ENCODE measurements at places on chromosomes 3 and 15.

DNA sequence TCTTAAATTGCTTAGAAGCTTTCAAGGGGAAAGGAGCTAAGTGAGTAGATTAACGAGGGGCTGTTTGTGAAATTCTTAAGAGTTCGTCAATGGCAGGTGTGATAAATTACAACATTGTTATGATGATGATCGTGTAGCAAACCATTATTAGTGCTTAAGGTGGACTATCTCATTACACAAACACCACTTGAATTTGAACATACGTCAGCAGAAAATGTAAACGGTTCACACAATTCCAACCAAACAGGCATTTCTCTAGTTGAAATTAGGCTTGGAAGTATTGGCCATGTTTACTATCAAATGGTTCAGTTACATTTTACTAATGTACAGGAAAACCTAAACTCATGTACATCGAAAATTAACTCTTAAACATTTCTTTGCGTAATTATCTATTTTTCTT, 102.8 kb downstream of the PYDC2 start:
- no peak for DNase-seq

DNA sequence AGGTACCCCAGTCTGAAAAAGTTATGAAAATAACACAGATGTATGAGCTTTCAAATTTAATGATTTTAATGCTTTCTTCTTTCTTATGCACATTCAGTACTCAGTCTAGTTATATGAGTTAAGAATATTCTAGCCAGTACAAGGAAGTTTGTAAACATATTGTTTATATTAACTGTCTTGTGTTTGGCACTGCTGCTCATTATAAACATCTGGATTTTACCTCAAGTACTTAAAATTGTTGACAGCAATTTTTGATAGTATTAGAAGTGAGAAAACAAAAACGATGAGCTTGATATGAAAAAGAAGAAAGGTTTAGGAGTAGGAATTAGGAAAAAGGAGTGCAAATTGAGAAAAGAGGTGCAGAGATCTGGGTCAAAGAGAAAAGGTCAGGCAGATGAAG, 293.3 kb downstream of the C3orf38 start:
- DNase-seq = no peak

GRCh38 chr3:134106580-134106979, 76.9 kb upstream of the SLCO2A1 start:
- no peak for DNase-seq

DNA sequence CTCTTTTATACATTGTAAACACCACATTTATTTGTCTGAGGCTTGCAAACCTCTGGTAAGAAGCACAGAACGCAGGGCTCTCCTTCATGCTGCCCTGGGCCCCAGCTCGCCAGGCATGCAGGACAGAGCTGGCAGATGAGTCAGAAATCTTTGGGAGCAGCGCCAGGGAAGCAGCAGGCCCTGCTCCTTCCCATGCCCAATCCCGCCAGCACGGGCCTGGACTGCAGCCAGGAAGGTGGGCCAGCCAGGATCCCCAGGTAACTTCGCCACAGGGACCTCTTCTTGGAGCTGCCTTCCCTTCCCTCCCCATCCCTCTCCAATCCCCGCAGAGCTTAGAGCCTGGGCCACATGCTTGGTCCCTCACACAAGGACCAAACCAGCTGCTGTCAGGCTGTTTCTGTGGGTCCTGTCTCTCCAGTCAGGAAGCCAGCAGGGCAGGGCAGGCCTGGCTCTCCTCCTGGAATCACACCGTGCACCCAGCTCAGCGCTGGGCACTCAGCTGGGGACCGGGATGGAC, 8.8 kb downstream of the STOML1 start:
- DNase-seq = no peak

GRCh38 chr3:155778462-155778861, 27.6 kb downstream of the C3orf33 start:
- DNase-seq = no peak

GRCh38 chr3:115706311-115706829, 83.1 kb downstream of the GAP43 start:
- no peak for DNase-seq

- DNase-seq = no peak
These were observed 51.2 kb upstream of the THRB start for GRCh38 chr3:24545887-24546286.

GRCh38 chr15:35379972-35380371, 166.0 kb downstream of the DPH6 start:
- no peak for DNase-seq

DNA sequence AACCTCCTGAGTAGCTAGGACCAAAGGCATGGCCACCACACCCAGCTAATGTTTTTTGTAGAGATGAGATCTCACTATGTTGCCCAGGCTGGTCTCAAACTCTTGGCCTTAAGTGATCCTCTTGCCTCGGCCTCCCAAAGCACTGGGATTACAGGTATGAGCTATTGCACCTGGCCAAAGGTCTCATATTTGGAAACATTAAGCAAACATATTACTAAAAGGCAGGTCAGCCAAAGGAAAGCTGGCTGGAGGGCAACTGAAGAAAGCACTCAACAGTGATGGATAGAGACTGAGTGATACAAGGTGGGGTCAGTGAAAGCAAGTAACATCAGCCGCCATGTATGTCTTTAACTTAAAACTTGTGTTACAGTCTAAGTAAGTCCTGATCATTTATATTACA, 57.5 kb downstream of the TBC1D2B start:
- no peak for DNase-seq

DNA sequence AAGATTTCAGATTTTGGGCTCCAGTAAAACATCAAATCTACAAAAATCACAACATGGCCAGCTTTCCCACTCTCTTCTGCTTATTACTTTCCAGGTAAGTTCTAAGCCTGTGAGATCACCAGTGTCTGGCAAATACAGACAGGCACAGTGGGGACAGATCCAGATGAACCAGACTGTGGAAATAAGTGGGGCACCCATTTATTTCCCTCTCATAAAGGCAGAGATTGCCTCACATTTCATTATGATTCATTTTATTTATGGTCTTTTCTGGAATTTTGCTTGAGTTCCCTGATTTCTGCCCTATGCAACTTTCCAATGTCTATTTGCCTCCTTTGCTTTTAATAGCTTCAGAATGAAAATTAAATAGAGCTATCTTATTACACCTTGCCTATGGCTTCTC, 66.8 kb downstream of the GREM1 start:
- no peak for DNase-seq

GRCh38 chr3:139006051-139006716, at the start of gene PRR23A:
PRR23A (minus strand) TSS chr3:139006268; CDS start chr3:139006268, 0 bp downstream.
- DNase-seq = no peak

- DNase-seq = no peak
These were observed 7.1 kb downstream of the ECE2 start for GRCh38 chr3:184282941-184283340.

- DNase-seq = no peak
These were observed 204.6 kb downstream of the NR2F2 start for GRCh38 chr15:96535148-96535547.

- DNase-seq = no peak
These were observed 16.6 kb upstream of the EXOG start for GRCh38 chr3:38479431-38480092.

GRCh38 chr15:22869856-22870255, 31.4 kb downstream of the NIPA2 start:
- no peak for DNase-seq

- DNase-seq = no peak
These were observed 12.2 kb upstream of the CACNA1D start for GRCh38 chr3:53482227-53482626.

DNA sequence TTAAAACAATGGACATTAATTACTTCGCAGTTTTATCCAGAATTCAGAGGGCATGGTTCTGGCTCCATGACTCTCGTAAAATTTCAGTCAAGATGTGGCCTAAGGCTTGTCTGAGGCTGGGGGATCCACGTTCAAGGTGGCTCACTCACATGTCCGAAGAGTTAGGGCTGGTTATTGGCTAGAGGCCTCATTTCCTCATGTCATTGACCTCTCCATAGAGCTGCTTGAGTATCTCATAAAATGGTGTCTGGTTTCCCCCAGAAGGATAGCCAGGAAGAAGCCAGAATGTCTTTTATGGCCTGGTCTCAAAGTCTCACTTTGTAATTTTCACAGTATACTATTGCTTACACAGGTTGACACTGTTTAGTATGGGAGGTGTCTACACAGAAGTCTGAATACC, 67.3 kb upstream of the DCBLD2 start:
- no peak for DNase-seq

GRCh38 chr3:113018536-113019181, 27.9 kb downstream of the GTPBP8 start:
- no peak for DNase-seq

GRCh38 chr3:22364851-22365250, 613.8 kb upstream of the ZNF385D start:
- no peak for DNase-seq

DNA sequence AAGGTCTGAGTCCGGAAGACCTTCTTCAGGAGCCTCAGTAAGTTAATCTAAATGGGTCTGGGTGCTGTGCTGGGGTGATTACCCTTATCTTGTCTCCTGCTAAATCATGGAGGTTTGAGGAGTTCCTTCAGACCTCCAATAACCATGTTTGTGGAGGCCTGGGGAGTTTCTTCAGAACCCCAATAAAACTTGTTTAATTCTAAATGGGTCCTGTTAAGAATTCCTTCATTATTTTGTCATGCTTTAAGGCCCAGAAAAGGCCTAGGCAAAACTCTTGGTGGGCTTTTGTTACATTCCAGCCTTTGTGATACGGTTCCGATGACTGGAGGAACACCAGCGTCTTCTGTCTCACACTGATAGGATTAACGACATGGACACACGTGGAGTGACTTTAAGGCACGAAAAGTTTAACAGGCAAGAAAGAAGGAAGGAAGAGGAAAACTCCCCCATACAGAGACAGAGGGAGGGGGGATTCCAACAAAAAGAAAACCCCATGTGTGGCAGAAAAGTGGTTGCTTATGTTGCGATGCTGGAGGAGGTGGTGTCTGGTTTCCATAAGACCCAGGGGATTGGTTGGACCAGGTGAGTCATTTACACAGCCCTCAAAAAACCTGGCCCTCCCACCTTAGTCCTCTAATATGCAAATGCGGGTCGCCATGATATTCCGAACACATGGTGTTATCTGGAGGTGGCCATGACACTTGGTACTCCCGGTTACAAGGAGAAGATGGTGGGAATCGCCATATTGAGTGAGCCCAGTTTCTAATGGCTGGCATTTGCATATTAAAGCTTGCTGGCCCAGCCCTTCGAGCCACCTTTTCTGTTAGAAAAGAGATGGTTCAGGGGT, 72.6 kb upstream of the MFGE8 start:
- DNase-seq = no peak

GRCh38 chr3:45056608-45057301, 30.7 kb downstream of the CLEC3B start:
- DNase-seq = no peak

DNA sequence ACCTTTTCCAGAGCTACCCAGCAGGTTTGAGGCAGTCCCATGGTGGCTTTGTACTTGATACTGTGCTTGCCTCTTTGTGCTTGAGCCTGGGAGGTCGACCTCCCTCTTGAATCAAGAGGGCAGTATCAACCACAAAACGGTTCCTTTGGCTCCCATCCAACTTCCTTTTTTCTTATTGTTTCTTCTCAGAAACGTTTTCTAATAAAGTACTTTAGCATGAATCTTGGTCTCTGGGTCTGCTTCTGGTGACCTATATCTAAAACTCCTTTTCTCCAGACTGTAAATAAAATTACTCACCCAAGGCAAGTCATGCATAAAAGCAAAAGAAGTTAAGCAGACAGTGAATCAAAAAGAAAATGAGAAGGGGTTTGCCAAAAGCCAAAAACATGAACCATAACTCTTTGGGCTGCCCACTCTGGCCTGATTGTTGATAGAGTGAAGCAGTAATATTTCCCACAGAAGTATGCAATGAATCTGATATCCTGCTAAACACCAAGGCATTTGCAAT, 112.2 kb upstream of the SLC4A7 start:
- DNase-seq = no peak

DNA sequence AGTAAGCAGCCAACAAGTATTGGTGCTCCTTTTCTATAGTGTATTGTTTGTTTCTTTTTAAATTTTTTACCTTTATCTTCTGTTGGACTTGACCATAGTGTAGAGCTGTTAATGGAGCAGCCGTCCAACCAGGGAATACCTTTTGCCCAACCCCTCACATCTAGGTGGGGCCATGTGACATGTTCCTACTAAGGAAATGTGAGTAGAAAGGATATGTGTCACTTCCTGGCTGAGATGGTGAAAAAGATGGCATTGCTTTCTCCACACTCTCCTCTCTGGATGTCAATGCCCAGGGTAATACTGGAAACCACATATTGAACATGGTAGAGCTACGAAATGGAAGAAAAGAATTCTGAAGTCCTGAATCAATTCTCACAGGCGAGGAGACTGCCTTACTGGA, 218.8 kb downstream of the TBL1XR1 start:
- DNase-seq = no peak

DNA sequence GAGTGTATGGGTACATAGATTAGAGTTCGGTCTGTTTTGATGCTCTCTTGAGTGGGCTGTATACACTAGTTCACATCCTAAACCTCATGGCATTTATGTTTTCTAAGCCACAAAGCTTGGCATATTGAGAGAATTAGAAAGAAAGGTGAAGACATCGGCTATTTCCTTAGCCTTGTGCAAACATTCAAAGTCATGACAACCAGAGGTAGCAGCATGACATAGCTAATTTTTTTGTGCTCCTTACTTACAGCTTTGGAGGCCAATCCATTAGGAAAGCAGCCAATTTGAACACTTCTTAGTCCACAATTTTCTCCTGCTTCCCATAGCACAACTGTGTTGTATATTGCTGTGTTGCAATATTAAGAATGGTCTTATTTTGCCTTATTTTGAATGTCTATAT, 21.5 kb upstream of the AADAC start:
- DNase-seq = no peak

- DNase-seq = no peak
These were observed 45.5 kb downstream of the SUSD5 start for GRCh38 chr3:33173103-33173502.

DNA sequence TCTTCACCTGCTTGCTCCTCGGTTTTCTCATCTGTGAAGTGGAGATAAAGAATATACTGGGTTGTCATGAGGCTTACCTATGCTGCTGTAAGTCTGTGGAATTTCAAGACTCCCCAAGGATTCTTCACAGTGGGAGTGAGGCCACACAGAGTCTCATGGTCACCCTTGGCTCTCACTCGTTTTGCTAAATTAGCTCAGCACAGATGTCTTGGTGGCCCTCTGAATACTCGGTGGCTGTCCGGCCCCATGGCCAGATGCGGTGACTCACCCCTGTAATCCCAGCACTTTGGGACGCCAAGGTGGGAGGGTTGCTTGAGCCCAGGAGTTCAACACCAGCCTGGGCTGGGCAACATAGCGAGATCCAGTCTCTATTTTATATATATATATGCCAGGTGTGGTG, 5.0 kb upstream of the CHCHD6 start:
- no peak for DNase-seq

DNA sequence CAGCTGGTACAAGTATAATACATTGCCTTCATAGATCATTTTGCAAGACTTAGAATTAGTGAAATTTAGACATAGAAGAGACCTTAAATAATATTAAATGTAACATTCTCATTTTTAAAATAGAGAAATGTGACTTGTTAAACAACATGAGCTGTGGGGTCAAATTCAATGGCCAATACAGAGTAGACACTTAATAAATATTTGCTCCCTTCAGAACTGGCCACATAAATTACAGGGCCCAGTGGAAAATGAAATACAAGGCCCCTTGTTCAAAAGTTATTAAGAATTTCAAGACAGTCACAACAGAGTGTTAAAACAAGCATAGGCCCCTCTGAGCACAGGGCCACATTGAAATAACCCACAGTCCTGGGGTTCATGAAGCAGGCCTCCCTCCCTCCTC, 58.1 kb upstream of the PHLDB2 start:
- DNase-seq = no peak

- DNase-seq = no peak
These were observed 3.8 kb downstream of the VEPH1 start for GRCh38 chr3:157499342-157499963.
